Peyer's patch (tissue), 4 donors: ENCODE measurements at places on chromosomes 4 and X. TPM values are rescaled to one million over a fixed set of nuclear protein-coding genes. Genes with fewer than 3 reads are reported as not detected.

DNA sequence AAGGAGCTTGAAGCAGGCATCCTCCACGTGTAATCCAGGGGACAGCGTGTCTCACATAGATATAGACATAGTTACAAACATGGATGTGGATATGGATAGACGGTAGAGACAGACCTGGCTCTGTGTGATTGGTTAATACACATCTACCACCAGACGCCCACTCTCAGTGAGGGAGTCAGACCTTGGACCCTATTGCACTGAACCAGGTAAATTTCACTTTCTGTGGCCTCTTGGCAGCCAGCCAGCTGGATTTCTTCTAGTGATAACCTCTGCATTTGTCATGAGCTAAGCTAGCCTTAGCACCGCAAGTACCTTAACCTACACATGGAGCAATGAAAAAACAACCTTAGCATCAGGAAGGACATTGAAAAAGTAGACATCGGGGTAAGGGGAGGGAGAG lies 79.2 kb upstream of the ACSL4 start:
- DNase-seq = peak; percentile 48

- no peak for DNase-seq
These were observed 121.6 kb upstream of the TBC1D9 start for GRCh38 chr4:140877781-140878180.

GRCh38 chr4:153465140-153465539 lies 1.0 kb upstream of the TMEM131L start:
- DNase-seq = no peak

DNA sequence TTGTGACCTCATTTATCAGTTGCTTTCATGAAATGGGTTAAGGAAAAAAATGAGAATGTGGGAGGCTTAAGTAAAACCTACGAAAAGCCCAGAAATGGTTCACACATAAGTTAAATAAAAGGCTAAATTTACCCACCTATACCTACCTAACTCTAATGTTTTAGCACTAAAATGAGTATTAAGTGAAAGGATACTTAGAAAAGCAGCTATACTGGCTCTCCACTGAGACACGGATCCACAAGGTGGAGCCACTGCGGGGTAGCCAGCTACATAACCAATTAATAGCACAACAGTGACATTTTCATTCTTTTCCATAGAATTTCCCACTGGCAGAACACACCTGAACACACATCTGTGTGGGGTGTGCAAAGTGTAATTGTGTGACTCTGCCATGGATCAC lies 101.9 kb downstream of the MAML3 start:
- no peak for DNase-seq

GRCh38 chrX:120672389-120672788 lies 42.5 kb upstream of the C1GALT1C1 start:
- DNase-seq = no peak

DNA sequence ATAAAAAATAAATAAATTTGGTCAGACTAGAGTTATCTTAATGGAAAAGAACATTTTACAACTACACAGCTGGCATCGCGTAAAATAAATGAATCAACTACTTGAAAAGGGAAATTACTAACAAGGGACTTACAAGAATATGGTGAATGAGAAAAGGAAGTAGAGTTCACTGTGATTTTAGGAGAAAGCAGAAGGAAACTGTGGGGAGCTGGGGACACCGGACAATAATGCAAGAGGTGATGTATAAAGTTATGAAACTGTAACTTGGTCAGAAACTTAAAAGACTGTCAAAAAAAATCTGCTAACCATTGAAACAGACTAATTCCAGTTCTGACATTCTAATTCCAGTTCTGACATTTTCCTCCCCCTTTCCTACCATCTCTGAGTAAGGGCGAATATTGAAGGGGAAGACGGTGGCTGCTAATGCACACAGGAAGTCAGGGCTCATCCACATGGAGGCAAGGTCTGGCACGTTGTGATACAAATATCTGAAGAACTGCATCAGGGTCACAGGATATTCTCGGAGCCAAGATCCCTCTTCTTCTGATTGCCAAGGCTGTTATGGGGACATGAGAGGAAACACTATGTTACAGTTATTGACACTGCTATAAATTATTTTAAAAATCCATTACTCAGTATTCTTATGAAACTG lies 170.5 kb downstream of the CDS1 start:
- no peak for DNase-seq

DNA sequence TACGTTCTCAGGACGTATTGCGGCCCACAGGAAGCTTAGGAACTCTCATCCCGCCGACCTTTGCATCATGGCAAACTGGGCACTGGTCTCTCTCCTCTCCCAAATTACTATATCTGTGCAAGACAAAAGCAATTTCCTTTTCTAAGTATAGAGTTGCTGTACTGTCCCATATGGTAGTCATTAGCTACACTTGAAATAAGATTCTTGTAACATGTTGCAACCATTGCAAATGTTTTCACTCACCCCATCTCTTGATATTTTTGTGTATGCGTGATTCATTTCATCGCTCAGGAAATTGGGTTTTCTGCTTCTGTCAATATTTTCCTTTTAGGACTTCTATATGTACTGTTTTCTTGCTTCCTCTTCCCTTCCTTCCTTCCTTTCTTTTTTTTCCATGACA lies 15.7 kb downstream of the ARMCX6 start:
- no peak for DNase-seq

DNA sequence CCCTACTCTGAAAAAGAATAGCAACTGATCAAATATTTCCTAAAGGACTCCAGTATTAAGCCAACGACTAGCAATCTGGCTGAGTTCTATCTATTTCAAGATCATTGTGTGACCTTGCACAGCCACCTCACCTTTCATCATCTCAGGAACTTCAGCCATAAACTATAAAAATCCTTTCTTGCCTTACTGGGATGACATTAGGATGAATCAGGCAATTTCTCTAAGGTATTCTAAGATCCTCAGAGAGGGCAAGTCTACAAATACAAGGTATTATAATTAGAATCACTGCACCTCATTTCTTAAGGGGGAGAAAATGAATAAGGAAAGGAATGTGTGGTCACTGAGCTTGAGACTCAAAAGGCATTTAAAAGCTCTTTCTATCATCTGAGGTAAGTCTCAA lies 152.6 kb downstream of the GRIA3 start:
- no peak for DNase-seq

DNA sequence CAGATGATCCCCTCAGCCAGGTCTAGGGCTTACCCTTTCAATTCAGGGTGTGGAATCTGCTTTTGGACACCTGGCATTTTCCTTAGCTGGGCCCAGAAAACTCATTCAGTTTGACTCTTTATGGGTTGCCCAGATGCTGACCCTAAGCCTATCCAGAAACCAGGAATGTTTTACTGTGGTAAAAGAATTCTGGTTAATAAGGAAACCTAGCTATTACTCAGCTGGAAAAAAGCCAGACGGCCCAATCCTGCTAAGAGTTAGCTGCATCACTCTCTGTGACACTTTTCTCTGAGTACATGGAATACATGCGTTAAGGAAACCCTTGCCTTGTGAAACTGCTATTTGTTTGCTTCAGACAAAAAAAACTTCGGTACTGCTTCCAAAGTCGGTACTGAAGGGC lies 28.0 kb downstream of the ING2 start:
- no peak for DNase-seq

GRCh38 chr4:2246384-2247127 lies 4.6 kb upstream of the HAUS3 start:
- no peak for DNase-seq

DNA sequence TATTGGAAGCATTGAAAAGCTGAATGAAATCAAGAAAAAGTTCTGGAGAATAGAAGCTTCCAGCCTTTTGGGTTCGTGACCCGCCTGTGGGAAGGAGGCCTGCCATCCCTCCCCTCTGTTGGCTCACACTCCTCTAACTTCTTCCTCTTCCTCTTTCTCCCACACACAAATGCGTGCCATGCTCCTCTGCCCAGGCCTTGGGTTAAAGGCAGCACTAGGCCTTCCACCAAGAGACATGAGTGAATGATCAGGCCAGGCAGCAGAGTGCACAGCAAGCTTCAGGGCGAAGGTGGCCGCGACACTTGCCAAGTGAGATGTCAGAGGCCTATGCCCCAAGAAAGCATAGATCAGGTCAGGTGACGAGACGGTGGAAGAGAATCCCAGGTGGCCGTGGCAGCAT lies 38.4 kb downstream of the FAM193A start:
- no peak for DNase-seq

GAGE12D gene
- total RNA-seq = not detected

SPATA4 gene
- not detected for total RNA-seq

RPGR gene
- total RNA-seq = 17.6 TPM

TEX13C gene
- not detected for total RNA-seq

BEX2 gene
- total RNA-seq = 1.8 TPM
